ENCODE measurements at places on chromosomes 4 and X.

DNA sequence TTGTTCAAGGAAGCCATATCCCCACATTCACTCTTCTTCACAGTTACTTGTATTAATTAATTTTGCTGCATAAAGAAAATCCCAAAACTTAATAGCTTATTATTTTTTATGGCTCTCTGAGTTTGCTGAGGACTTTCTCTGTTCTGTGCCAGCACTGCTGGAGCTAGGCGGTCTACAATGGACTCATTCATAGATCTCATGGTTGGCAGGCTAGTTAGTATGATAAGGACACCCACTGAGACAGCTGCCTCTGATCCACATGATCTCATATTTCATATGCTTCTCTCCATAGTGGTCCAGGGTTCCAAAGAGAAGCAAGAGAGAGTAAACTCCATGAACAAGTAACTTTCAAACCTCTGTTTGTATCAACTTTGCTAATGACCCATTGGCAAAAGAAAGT, 170.2 kb downstream of the ADGRA3 start:
- DNase-seq: no peak

- DNase-seq: no peak
These were observed 333.9 kb downstream of the INPP4B start for GRCh38 chr4:142512161-142512560.

- no peak for DNase-seq
These were observed 29.0 kb downstream of the VCX3A start for GRCh38 chrX:6505960-6506359.

DNA sequence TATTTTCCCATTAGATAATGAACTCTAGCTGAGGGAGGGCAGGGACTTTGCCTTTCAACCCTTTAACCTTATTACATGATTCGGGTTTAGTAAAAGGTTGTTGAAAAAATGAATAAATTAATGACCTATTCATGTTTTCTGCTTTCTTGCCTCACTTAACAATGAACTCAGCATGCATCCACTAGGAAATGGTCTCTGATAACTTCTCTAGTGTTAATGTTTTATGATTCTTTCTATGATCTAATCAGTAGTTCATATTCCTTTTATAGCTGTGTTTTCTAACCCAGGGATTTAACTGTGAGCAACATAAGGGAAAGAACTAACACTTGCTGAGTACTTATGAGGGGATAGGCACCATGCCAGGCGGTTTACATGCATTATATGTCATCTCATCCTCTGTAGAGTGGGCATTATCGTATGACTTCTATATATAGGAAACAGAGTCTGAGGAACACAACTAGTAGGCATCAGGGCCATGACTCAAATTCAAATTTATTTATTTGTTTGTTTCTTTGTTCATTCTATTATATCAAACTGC, 236.7 kb upstream of the MAB21L2 start:
- no peak for DNase-seq

- DNase-seq: no peak
These were observed 19.8 kb upstream of the HEPH start for GRCh38 chrX:66144258-66144657.

- no peak for DNase-seq
These were observed 39.9 kb upstream of the MXD4 start for GRCh38 chr4:2301806-2302205.

DNA sequence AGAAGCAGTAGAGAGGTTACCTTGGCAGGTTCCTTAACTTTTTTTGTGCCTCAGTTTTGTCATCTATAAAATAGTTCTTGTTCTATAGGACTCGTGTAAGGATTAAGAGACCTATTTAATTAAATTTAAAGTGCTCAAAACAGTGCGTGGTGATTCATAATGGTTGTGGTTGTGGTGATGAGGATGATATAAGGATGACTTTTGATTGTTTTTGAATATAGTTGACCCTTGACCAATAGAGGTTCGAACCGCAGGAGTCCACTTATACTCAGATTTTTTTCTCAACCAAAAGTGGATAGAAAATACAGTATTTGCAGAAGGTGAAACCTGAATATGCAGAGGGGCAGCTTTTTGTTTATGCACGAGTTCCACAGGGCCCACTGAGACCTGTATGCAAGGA, 14.6 kb downstream of the SMAD1 start:
- no peak for DNase-seq

- no peak for DNase-seq
These were observed 50.4 kb upstream of the ELOVL6 start for GRCh38 chr4:110248831-110249253.

GRCh38 chr4:38606587-38606905, 57.5 kb upstream of the KLF3 start:
- no peak for DNase-seq

DNA sequence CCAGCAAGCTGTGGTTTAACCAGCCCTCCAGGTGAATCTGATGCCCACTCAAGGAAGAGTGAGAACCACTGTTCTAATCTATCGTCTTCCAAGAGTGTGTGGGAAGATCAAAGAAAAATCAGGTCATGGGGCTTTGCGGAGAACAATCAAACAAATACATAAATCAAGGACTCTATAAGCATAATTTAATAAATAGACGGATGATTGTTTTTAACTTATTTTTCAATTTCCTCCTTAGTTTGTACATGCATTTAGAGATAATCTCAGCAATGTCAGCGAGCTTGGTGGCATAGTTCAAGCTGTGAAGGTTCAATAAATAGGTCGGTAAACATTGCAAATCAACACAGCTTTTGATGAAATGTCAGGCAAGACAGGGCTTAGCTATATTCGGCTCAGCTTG, 84.9 kb downstream of the DMD start:
- no peak for DNase-seq

DNA sequence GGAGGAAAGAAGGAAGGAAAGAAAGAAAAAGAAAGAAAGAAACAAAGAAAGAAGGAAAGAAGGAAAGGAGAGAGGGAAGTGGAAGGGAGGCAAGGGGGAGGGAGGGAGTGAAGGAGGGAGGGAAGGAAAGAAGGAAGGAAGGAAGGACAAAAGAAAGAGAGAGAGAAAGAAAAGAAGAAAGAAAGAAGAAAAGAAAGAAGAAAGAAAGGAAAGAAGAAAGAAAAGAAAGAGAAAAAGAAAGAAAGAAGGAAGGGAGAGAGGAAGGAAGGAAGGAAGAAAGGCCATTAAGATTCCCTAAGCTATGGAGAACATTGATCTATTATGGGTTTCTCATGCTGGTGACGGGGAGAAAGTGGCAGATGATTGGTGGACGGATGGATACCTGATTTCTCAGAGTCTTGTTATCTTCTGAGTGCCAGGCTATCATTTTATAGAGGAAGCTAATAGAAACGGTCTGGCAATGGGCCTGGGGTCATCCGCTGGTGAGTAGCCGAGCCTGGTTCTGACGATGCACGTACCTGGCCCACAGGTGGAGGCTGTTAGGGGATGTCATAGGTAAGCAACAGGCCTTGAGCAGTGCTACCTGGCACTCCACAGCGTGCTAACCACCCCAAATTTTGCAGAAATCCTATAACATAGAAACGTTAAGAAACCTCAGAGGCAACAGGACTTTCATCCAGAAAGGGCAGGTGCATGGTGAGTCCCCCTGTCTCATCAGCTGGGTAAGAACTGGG, 142.9 kb downstream of the SHOX start:
- no peak for DNase-seq

DNA sequence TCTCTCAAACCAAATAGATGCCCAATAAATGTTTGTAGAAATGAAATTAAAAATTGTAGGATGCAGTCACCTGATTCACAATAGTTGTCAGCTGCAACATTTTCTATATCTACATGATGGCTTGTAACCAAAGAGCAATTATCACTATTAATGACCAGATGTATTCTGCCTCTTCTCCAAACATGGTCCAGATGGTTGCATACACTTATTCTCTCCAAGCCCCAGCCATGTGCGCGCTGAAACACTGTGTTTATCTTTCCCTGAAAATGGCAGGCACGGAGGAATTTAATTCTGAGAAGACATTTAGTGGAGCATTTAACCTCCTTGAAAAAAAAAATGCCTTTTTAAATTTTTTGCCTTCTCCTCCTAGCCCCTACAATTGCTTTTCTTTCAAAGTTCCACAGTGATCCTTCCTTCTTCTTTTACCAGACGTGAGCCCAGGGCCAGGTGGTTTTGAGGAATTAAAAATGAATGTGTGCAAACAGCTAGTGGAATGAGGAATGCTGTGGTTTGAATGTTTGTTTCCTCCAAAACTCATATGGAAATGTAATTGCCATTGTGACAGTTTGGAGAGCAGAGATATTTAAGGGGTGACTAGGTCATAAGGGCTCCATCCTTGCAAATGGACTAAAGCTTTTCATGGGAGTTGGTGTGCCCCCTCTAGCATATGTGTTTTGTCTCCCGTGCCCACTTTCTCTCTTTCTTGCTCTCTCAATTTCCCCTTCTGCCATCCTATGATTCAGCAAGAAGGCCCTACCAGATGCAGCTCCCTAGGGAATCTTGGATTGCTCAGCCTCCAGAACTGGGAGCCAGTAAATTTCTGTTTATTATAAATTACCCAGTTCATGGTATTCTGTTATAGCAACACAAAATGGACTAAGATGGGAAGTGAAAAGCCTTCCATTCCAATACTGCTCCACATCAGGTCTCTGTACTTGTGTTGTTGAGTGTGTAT, 136.0 kb downstream of the GABRB1 start:
- DNase-seq: no peak

- no peak for DNase-seq
These were observed 20.5 kb upstream of the AFAP1 start for GRCh38 chr4:7960017-7960789.

DNA sequence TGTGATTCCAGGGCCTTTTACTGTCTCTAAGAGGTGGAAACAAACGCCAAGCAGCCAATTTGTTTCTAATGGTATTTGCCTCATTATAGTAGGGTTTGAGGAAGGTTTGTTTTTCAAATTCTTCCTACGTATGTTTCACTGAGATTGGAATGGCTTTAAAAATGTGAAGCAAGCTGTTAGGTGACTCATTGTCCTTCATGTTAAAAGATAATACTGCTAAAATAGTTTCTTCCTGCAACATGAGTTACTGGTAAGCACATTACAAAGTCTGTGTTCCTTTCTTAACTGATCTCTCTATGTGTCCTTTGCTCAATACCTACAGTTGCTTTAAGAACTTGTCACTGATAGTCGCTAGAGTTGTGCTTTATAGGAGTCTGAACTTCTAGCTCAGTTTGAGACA, 1183.9 kb downstream of the RPA4 start:
- no peak for DNase-seq

DNA sequence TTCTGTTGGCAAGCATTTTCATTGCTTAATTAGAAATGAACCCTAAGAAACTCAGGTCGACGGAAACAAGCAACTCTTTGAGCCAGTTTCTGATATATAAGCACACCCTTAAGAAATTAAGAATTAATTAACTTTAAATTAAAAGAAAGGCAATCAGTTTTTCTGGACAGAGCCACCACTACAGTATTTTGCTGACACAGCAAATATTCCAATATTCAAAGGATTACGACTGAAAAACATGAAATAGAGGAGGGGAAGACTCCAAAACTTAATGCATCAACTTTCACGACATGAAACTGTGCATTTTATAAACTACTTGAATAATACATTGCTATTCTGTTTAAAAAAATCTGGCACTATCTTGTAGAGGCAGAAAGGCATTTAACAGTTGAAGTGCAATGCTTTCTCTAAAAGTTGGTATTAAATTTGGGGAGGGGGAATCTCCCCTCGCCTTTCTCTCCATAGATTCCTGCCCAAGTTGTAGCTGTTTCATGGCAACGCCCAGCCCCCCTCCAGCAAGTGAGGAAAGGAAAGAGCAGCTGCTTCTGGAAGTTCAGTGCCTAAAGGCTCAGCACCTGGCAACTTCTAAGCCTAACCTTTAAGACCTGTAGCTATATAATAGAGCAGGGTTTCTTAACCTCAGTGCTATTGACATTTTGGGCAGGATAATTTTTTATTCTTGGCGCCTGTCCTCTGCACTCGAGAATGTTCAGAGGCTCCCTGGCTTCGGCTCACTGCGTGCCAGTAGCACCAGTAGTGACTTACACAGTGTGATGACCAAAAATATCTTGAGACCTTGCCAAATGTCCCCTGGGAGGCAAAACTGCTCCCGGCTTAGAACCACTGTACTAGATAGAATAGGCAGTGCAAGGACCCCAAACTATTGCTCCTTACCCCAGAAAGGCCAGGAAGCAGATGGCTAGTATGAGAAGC, 6.7 kb upstream of the ZCCHC18 start:
- DNase-seq: no peak

GRCh38 chr4:185730387-185730786, 81.6 kb downstream of the SORBS2 start:
- DNase-seq: no peak

- DNase-seq: peak; percentile 13
These were observed 195.2 kb upstream of the STK26 start for GRCh38 chrX:131827935-131828334.

- no peak for DNase-seq
These were observed 34.1 kb downstream of the MOB1B start for GRCh38 chr4:70936200-70936787.

DNA sequence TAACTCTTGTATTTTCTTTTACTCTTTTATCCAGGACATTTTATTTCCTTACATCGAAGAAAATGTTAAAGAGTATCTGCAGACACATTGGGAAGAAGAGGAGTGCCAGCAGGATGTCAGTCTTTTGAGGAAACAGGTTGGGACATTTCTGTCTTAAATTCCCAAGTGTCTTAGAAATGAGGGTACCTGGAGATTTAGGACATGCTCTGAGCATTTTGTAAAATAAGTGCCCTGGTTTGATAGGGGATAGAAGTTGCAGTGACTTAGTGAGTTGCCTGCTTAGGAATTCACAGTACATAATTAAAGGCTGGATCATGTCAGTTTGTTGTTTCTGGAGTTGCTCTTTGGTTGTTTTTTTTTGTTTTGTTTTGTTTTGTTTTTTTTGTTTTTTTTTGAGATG, 17.5 kb downstream of the ENOPH1 start:
- no peak for DNase-seq

Data from SIG-M5 (cell line).